ENCODE measurements at places on chromosomes 5 and 9.

GRCh38 chr9:13807118-13807517 lies 506.8 kb downstream of the NFIB start:
- no peak for DNase-seq

- DNase-seq = no peak
These were observed 220.5 kb downstream of the FOXD4L6 start for GRCh38 chr9:40907657-40908624.

GRCh38 chr9:37066139-37066725 lies 32.2 kb upstream of the PAX5 start:
- no peak for DNase-seq

DNA sequence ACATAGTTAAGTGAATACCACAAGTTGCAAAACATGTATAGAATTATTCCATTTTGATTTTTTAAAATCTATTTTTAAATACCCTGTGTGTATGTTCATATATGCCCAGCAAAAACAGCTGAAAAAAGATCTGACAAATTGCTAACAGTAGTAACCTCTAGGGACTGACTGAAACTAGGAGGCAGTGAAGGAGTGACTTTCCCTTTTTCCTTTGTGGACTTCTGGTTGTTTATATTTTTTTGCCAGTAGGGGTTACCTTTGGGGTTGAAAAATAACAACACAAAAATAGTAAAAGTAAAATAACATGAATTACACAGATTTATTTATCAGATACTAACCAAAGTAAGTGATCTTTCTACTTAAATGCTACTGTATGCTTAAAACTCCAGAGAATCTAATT lies 2.9 kb downstream of the MEGF9 start:
- no peak for DNase-seq

- DNase-seq = no peak
These were observed 38.9 kb upstream of the NR3C1 start for GRCh38 chr5:143442385-143442784.

- peak; percentile 33 for DNase-seq
These were observed 451.8 kb downstream of the RAB3C start for GRCh38 chr5:59034498-59035186.

DNA sequence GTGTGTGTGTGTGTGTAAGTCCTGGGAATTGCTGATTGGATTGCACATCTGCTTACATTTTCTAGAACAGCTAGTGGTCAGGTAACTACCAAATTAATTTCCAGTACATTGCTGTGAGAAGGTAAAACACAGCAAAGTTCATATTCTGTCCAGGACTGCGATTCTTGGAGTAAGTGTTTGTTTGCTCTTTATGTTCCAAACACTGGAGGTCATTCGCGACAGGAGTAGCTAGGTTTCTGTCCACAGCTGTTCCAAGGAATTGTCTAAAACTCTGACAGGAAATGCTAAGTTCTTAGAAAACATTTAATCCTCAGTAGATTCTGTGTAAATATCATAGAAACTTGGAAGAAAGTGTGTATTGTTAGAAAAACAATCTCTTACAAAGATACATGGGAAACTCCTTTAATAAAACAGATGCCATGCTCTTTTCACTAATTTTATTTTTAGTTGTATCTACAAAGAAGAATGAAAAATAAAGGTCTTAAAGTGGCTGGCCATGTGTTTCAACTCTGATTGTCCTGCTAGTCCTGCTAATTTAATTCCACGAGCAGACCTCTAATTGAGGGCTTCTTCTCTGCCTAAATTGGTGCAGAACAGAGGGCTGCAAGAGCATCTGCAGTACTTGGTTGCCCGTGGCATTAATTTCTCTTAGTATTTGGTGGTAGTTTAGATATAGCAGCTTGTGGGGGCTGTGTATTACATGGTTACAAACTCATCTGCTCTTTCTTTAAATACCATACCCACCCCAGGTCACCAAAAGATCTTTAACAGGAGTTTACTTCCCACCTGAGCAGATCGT lies 464.5 kb downstream of the RASEF start:
- DNase-seq = no peak

Measured in LNCaP clone FGC (cell line).